ENCODE measurements at places on chromosomes 16 and 17.
A peak's percentile ranks its signal among the peaks of the same experiment; 100 is the strongest.

- no peak for DNase-seq
These were observed 16.0 kb downstream of the TRIM25 start for GRCh38 chr17:56897646-56898424.

- no peak for DNase-seq
These were observed 13.4 kb downstream of the C17orf58 start for GRCh38 chr17:67982686-67983382.

DNA sequence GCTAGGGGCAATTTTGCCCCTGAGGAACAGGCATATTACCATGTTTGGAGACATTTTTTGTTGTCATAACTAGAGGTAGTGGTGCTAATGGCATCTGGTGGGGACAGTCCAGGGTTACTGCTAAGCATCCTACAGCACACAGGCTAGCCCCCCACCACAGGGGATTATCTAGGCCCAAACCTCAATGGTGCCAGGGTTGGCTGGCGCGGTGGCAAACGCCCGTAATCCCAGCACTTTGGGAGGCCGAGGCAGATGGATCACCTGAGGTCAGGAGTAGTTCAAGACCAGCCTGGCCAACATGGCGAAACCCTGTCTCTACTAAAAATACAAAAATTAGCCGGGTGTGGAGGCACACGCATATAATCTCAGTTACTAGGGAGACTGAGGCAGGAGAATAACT, 15.2 kb downstream of the C1QTNF1 start:
- no peak for DNase-seq

GRCh38 chr16:51408357-51408756, 257.3 kb upstream of the SALL1 start:
- no peak for DNase-seq

GRCh38 chr16:69839798-69840409, 77.8 kb downstream of the WWP2 start:
- DNase-seq, result no peak

DNA sequence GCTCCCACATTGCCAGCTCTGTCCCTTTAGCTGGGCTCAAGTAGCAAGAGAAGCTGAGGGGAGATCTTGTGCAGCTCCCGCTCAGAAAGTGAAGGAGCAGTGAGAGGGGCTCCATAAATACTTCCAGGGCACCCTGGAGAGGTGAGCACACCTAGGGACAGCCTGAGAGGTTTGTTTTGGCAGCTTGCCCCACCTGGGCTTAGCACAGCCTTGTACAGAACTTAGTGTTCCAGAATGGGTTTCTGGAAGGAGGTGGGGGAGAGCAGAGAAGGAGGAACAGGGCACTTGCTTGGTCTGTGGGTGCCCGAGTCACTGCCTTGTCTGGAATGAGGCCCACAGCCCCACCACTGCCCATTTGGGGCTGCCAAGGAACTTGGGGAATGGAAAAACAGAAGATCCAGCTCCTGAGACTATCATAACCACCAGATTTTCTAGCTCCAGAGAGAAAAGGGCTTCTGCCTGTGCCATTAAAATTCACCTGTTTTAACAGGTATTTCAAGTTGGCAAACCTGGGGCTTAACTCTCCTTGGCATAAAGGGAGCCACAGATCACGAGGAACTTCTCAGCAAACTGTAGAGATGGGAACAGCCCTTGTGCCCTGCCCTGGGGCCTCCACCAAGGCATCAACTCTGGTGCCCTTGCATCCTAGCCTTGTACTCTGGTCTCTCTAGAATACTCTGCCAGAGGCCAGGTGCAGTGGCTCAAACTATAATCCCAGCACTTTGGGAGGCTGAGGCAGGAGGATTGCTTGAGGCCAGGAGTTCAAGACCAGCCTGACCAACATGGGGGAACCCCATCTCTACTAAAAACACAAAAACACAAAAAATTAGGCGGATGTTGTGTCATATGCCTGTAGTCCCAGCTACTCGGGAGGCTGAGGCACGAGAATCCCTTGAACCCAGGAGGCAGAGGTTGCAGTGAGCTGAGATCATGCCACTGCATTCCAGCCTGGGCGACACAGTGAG, 1.9 kb downstream of the PRR15L start:
- no peak for DNase-seq

DNA sequence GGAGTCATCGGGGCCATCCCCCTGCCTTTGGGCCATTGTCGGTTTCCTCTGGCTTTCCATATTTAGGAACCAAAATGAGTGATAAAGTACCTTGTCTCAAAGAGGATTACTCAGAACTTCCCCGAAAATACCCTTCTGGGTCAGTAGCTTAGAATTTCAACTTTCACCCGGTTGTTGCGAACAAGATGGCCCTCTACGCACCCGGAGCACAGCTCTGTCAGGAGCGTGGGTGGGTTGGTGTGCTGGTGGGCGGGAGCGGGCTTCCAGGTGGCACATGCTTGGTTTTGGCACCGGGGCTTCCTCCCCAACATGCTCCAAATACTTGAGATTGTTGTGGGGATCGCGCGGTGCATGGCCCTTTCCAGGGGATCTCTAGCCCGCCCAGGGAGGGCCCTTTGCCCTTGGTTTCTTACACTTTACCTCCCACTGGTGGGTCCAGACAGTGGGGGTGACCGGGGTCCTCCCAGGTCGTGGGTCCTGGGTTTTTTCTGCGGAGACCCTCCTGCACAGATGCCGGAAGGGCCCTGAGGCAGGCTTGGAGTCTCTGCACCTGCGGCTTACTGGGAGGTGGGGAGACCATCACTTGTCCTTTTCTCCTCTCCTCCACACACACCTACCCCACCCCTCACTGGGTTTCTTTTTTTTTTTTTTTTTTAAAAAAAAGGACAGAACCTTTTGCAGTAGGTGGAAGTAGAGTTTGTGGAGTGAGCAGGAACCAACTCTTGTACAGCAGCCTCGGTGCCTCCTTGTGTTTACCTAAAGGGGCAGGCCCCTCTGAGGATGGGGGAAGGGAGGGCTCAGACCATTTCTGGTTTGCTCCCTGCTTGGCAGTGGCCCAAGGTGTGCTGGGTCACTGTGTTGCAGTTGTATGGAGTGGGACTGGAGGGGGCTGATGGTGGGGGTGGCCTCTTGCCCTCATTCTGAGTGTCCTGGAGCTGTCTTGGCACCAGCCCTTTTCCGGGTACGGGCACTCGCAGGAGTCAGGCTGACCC, 142.1 kb downstream of the SEC14L1 start:
- peak; percentile 78 for DNase-seq

GRCh38 chr17:49290690-49291359, 60.2 kb upstream of the PHOSPHO1 start:
- DNase-seq, result no peak

DNA sequence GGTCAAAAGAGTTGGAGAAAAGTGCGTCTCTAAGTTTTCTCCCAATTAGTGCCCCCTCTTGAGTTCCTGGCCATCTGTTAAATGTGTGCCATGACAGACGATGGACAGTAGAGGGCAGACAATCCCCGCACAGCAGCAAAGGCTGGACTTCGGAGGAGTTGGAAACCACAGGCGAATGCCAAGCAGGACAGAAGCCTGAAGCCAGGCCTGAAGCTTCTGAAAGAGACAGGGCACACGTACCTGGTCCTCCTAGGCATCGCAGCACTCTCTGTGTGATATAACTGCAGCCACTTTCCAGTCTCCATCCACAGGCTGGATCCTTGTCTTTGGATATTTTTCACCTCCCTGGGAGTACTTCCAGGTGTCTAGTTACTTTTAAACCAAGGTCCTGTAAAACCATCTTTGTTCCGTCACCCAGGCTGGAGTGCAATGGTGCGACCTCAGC, 14.5 kb downstream of the C17orf100 start:
- peak; percentile 78 for DNase-seq

DNA sequence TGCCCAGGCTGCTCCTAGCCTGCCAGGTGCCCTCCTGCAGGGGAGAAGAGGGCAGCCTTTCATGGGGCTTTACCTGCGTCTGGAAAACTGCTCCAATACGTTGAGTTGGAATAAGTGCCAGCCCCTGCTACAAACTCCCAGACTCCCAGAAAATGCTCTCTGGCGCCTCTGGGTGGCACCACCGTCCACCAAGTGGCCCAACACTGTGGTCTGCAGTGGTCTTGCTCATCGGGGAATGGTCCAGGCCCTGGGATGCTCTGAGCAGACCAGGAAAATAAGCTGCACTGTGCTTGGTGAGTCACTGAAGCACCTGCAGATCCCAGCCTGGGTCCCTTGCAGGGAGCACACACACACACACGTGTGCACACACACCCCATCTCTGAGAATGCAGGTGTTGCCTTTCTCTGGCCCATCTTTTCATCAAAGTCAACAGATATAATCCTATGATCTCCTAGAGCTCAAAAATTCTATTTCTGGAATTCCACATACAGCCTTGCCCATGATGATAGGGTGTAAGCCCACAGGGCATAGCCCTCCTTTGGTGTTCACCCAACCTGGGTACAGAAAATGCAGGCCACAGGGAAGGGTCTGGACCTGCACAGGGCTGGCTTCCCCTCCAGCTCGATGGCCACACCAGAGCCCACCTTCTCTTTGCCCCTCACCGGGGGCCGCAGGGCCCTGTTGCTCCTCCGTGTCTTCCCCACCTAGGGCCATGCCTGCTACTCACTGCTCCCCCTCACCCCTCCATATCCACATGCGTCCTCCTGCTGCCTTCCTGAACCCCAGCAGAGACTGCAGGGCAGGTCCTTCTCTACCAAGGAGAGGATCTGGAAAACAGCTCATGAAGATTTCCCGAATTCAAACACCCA, 20.5 kb downstream of the CDIP1 start:
- no peak for DNase-seq

GRCh38 chr17:35496451-35497290, 40.8 kb downstream of the SLFN12L start:
- DNase-seq, result no peak

Data from GM13977 (cell line).